ENCODE measurements at places on chromosomes 7 and 10. TPM values are rescaled to one million over a fixed set of nuclear protein-coding genes. Genes with fewer than 3 reads are reported as not detected.

DNA sequence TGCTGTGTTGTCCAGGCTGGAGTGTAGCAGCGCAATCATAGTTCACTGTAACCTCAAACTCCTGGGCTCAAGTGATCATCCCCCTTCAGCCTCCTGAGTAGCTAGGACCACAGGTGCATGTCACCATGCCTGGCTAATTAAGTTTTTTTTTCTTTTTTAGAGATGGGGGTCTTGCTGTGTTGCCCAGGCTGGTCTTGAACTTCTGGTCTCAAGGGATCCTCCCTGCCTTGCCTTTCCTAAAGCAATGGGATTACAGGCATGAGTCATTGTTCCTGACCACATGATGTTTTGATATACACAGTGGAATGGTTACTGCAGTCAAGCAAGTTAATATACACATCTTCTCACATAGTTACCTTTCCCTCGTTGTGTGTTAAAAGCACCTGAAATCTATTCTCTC is 140.3 kb downstream of the GPR85 start:
- H3K27ac ChIP-seq = no peak overlapping the region
- H3K4me3 ChIP-seq = no peak overlapping the region
- no peak for DNase-seq
- H3K36me3 ChIP-seq = no peaks in the 10 kb centered on the region
- no peaks in the 10 kb centered on the region for H3K27me3 ChIP-seq
- H3K4me1 ChIP-seq = no peaks in the 10 kb centered on the region

GRCh38 chr7:156080596-156080995 is 268.3 kb upstream of the SHH start:
- no peak for DNase-seq
- H3K27ac ChIP-seq = no peak overlapping the region
- H3K4me1 ChIP-seq = no peaks in the 10 kb centered on the region
- H3K4me3 ChIP-seq = no peak overlapping the region

- DNase-seq = no peak
- peaks cover 5% of the 10 kb centered on the region for H3K4me1 ChIP-seq
- no peaks in the 10 kb centered on the region for H3K36me3 ChIP-seq
- no peak overlapping the region for H3K4me3 ChIP-seq
- no peaks in the 10 kb centered on the region for H3K27me3 ChIP-seq
- H3K27ac ChIP-seq = no peak overlapping the region
Measured at GRCh38 chr7:111112439-111112838, 21.5 kb downstream of the LRRN3 start.

- H3K36me3 ChIP-seq = no peaks in the 10 kb centered on the region
- H3K27me3 ChIP-seq = no peaks in the 10 kb centered on the region
- no peaks in the 10 kb centered on the region for H3K4me1 ChIP-seq
- no peak for DNase-seq
Measured at GRCh38 chr10:76647301-76647700, 990.3 kb downstream of the KCNMA1 start.

The CYP2C9 gene
- total RNA-seq = 0.38 TPM

The ZPBP gene
- total RNA-seq = not detected

The PSD gene
- 5.3 TPM for total RNA-seq
